ENCODE measurements at places on chromosomes 4 and X.

DNA sequence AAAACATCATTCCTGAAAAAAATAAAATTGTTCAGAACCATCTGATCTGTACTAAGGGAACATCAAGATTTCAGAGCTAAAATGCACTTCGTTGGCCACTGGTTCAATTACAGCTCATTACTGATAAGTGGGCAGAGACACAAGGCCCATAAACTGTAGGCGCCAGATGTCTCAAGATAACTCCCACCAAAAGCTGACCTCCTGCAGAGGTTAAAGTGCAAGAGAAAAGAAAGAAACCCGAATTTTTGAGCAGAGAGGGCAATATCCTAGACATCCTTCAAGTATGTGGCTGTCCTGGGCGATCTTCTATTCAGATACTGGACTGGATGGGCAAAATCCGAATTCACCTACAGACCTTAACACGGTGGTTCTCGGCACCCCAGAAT, 660 bp downstream of the GEMIN8 start:
- no peak for DNase-seq

DNA sequence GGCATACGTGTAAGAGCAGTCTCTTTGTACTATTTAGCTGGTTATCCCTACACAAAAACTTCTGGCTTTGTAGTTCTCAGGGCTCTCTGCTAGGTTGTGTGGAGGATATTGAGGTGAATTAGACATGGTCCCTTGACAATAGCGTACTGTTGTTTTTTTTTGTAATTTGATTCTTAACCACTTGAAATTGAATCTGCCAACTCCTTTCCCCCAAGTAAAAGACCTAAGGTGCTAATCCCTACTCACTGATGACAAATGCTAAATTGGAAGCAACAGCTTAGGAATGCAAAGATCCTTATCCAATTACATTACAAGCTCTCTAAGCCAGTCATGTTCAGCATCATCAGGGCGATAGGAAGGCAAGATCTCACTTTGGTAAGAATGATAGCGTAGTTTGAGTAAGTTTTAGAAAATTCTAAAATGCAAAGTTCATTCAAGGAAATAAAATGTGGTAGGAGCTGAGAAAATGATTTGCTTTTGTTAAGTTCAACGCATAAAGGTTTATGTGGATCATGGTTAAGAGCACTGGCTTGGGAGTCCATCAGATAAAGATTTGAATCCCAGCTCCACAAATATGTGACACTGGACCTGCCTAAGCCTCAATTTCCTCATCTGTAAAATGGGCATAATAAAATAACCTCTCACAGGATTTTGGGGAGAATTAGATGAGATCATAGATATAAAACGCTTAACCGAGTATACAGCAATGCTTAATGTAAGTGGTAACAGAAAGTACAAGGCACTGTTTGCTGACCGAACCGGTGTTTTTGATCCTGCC, 39.3 kb downstream of the DOCK11 start:
- no peak for DNase-seq

- no peak for DNase-seq
These were observed 2.5 kb downstream of the CXCL1 start for GRCh38 chr4:73871511-73872310.

DNA sequence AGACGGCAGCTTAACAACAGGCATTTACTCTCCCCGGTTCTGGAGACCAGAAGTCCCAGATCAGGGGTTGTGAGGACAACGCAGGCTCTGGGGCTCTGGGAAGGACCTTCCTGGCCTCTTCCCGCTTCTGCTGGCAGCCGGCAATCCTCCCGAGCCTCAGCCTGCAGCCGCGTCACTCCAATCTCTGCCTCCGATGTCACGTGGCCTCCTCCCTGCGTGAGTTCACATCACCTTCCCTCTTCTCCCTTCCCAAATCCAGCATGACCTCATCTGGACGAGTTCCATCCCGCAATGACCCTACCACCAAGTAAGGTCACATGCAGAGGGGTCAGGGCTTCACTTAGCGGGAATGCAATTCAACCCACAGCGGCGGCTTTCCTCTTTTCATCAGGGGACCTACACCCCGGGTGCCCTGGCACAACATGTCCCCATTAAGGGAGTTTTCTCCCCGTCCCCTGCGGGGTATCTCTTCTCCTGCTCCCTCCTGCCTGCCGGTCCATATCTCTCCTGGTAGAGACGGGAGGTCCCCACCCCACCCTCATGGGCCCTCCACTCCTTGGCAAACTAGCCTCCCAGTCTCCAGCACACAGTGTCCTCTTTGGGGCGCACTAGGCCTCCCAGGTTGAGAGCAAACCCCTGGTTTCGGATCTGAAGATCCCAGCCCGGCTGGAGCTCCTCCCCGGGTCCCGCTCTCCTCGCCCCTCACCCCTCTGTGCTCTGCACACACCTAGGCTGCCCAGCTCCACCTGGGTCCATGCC, 25.5 kb downstream of the ABLIM2 start:
- DNase-seq = no peak

- DNase-seq = no peak
These were observed 30.2 kb downstream of the SPINK2 start for GRCh38 chr4:56791316-56791715.

DNA sequence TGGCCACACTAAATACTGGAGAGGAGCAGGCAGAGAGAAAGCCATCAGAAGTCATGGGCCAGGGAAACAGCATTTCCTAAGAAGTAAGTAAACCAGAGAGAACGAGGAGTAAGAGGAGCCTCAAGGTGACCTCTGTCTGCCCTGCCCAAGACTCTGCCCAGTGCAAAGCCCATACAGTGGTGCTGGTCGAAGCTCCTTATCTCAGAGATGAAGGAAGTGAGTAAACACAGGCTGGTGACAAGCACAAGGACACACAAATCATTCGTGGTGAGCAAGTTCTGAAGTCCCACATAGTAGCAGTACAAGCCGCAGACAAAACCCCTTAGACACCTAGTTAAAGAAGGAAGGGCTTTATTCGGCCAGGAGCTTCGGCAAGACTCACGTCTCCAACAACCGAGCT, 62.7 kb downstream of the DCTD start:
- no peak for DNase-seq

- no peak for DNase-seq
These were observed 102.8 kb downstream of the INPP4B start for GRCh38 chr4:142743121-142743825.

GRCh38 chr4:174120446-174121295, 162.8 kb downstream of the FBXO8 start:
- peak; percentile 16 for DNase-seq

GRCh38 chr4:186808630-186809018, 85.0 kb upstream of the FAT1 start:
- no peak for DNase-seq

GRCh38 chrX:52270453-52271116, 85.9 kb downstream of the MAGED4 start:
- DNase-seq = no peak
